Cortex of kidney (tissue), 1 donor: ENCODE measurements at places on chromosomes 4 and X.

DNA sequence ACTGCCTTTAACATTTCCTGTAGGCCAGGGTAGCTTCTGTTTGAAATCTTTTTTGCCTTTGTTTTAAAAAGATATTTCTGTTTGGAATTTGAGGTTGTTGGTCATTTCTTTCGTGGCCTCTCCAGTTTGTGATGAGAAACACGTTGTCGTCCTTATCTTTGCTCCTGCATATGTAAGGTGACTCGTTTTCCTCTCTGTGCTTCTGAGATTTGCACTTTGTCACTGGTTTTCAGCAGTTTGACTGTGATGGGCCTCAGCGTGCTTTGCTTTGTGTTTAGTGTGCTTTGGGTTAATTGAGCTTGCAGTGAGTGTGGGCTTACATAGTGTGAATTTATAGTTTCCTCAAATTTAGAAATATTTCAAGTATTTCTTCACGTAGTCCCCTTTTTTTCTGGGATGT, 81.5 kb downstream of the FAM193A start:
- DNase-seq = no peak

DNA sequence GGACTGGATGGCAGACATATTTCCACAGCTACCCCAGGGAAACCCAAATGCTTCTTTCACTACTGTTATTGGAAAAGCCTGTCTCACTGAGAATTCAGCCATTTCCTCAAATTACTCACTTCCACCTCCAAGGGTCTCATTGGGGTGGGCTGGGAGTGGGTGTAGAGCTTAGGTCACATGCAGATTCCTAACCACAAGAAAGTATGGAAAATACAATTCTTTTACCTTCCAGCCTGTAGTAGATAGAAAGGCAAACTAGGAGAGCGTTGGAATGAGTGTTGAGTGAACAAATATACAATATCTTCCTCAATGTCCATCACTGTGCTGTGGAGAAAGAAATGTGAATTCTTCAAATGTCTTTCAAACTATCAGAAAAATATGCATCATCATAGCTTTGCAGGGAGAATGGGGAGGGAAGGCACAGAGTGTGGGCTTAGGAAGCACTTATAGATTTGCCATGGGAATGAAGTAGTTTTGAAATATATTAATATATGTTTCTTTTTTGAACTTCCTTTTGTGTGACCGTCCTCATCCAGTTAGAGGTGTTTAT, 245.3 kb upstream of the JADE1 start:
- no peak for DNase-seq

DNA sequence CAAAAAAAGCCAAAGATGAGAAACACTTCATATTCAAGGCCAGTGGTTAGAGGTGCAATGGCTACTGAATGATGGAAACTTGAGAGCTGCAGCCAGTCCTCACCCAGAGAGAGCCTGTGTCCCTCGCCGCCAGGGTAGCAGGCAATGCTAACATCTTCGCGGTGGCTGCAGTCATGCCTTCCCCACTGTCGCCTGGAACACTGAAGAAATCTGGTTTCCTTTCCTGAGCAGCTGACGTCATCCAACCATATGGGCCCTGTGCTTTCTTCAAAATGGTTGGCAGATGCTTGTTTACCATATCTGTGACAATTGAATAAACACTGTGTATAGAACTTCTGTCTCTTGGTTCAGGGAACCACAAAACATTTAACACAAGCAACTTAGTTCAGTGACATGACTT, 39.7 kb downstream of the PRSS12 start:
- no peak for DNase-seq

GRCh38 chr4:145535202-145535601, 53.5 kb downstream of the SMAD1 start:
- DNase-seq = no peak

DNA sequence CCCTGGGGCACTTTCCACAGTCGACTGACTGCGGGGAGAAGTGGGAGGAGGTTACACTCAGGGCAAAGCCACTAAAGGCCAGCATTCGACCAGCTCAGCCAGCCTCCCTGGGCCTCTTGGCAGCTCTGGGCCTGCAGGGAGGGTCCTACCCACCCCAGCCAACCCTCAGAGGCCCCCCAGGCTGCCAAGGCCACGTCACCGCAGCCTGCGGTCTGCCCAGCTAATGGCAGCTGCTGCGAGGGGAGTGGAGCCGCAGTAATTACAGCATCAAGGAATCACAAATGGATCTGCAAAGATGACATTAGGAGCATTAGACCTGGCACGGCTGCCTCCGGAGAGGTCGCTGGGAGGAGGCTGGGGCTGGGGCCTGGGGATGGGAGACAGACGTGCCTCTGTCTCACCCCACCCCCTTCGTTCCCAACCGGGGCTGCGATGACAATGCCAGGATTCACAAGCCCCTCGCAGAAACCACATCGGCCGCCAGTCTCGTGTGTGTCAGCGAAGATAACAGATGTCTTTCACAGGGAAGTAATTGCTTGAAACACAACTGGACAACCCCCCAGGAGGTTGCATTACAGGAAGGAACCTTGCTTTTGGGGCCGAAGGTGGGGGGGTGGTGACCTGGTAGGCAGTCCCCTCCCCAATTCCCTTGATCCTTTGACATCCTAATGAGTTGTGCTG, 367.6 kb downstream of the BCOR start:
- no peak for DNase-seq

DNA sequence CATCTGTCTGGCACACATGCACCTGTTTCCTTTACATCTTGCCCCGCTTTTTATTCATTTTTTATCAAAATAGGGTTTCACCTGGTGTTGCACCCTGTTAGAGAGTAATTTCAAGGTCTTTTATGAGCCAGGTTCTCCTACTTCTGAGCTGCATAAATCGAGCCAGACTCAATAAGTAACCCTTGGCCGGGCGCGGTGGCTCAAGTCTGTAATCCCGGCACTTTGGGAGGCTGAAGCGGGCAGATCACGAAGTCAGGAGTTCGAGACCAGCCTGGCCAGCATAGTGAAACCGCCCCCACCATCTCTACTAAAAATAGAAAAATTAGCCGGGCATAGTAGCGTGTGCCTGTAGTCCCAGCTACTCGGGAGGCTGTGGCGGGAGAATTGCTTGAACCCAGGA, 1.0 kb upstream of the PPP2R3B start:
- DNase-seq = no peak

DNA sequence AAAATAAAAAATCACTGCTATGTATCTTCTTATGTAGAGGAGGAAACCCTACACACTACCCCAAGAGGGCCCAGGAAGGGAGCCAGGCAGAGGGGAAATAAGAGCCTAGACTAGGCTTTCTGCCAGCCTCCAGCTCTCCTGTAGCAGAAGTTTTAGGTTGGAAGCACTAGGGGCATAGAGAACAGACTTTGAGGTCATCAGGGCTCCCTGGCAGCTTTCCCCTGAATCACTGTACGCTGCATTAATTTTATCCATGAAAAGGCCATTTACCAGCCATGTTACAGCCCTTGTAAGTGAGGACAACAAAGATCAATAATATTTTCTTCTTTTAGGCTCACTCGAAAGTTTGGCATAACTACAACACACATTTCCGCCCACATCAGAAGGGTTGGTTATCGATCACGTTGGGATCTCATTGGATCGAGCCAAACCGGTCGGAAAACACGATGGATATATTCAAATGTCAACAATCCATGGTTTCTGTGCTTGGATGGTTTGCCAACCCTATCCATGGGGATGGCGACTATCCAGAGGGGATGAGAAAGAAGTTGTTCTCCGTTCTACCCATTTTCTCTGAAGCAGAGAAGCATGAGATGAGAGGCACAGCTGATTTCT, 24.7 kb downstream of the RPL9 start:
- no peak for DNase-seq
